ENCODE measurements at places on chromosomes 12 and 14.

GRCh38 chr12:122421821-122422729 lies at the start of gene CLIP1:
CLIP1 (minus strand) TSS chr12:122422669; CDS start chr12:122380452, 42,217 bp downstream.
- peak; percentile 76 for DNase-seq

DNA sequence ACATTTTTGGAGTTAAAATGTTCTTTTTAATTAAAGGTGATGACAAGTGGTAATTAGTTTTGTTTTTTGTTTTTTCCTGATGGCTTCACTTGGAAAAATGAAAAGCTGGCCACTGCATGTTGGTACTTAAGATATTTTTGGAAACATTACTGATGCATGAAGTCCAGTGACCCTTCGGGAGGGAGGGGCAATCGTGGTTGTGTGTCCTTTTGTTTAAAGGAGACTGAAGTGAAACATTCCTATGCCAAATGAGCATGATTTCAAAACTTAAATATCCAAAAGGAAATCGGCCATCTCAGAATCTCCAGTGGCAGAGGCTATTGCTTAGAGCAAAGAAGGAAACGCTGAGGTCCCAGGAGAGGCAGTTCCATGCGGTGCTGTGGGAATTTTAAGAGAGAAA lies 20.1 kb downstream of the LTBP2 start:
- no peak for DNase-seq

GRCh38 chr14:69094481-69094880 lies 58.4 kb downstream of the DCAF5 start:
- DNase-seq = no peak

- DNase-seq = no peak
Observed at GRCh38 chr12:104263580-104264358, 39.8 kb upstream of the EID3 start.
